ENCODE measurements at places on chromosomes 16 and 17. TPM values are rescaled to one million over a fixed set of nuclear protein-coding genes. Genes with fewer than 3 reads are reported as not detected.
A peak's percentile ranks its signal among the peaks of the same experiment; 100 is the strongest.

IRF8 gene
- total RNA-seq: 22.6 TPM

TBC1D3C gene
- not detected for total RNA-seq

SPATA33 gene
- total RNA-seq: 3.4 TPM

DNA sequence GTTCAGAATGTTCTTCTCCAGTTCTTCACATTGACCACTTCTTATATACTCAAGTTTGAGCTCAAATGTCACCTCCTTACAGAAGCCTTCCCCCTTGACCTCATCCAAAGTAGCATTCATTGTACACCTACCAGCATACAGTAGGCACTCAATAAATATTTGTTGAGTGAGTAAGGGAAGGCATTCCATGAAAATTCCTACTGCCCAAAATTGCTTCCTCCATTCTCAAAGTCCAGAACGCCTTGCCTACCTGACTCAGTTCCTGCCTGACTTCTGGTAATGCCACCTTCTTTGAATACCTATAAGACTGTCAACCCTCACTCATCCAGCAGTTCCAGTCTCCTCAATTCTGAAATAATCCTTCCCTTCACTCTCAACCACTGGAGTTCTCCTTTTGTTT lies 14.8 kb upstream of the BPTF start:
- DNase-seq: no peak

DNA sequence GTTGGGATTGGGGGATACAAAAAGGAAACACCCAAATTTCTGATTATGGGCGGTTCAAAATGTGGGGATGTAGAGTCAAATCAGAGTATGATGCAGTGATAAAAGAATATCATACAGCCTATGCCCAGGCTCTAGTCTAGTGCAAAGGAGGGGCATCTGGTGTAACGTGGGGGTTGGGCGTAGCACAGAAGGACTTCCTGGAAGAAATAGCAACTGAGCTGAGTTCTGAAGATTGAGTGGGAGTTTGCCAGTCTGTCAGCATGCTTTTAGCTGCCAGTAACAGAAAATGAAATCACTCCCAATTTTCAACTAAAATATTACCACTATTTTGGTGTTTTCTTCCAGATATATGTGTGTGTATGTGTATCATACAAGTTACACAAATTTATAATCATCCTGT lies 196.9 kb downstream of the SPECC1 start:
- no peak for DNase-seq

RAC3 gene
- 15.6 TPM for total RNA-seq

DNA sequence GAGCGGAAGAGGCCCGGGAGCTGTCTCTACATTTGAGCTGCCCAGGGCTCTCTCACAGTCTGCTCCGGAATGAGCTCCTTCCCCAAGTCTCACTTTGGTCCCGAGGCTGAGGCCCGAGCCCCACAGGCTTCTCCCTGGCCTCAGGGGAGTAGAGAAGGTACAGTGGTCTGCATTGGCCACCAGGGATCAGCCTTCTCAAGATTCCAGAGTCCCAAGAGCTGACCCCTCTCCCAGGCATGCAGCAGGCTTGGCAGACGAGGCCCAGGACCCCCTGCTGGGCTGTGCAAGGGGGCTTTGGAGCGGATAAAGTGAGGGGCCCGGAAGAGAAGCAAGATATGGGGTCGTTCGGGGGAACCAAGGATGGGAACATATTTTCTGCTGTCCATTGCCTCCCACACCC lies 3.1 kb downstream of the PRSS27 start:
- no peak for DNase-seq

DNA sequence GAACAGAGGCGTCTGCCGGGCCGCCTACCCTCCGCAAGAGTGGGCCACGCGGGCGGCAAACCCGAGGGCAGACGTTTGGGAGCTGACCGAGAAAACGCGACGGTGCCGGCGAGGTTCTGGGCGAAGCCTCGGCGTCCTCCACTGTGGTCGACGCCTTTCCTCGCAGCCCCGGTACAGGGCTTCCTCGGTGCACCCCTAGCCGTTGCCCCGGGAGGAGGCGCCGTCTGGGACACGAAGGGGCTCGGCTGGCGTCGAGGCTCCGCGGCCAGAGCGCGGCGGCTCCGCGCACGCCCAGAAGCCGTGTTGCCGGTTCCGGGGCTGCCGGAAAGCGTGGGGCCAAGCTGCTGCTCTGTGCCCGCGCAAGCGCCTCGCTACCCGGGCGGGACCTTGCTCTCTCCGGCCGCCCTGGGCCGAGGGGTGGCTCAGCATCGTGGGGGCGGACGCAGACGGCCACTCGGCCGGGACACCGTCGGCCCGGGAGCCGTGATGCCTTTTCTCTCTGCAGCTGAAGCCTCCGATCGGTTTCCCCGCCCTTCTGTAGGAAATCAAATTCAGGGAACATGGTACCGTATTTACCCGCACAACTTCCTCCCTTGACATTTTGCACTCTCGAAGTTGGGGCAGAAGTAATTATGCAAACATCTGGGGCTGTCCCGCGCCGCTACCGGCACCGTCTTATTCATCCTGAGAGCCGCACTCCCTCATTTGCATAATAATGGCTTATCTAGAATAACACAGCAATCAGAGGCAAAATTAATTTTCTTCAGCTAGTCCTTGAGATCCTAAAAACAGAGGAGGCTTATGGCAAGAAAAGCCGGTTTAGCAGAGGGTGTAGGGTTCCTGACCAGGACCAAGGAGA lies 7.3 kb upstream of the CBX8 start:
- DNase-seq: no peak

DNA sequence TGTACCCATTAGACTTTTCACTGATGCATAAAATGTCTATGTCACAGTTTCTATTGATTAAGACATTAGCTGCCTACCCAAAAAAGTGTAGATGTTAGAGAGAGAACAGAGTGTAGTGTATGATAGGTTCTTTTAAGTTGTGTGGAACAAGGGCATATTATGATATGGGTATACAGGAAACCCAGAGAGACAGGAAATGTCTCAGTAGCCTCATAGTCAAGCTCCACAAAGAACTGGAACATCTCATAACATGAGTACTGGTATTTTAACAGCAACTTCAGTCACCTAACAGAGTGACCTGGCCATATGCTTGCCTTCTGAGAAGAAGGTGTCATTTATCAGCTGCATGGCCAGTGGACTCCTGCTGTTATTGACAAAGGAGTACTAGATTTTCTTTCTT lies 128.1 kb downstream of the RGS9 start:
- no peak for DNase-seq

PMFBP1 gene
- total RNA-seq: 1.8 TPM

DNA sequence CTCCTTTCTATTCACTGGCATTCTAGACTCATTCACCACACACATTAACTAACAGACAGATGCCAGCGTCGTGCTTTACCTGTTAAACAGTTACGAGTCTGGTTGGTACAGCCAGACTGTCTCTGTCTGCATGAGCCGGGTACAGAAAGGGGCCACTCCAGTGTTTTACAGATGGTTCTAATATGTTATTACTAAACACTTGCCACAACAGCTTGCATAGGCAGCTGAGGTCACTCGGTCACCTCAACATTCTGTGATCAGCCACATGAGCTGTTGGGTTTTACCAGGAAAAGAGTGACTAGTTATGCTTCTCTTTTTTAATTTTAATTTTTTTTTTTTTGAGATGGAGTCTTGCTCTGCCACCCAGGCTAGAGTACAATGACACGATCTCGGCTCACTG lies 25.2 kb downstream of the CD300A start:
- no peak for DNase-seq

GRCh38 chr17:73555199-73555960 lies 88.9 kb downstream of the SDK2 start:
- DNase-seq: no peak

DLX3 gene
- 20.3 TPM for total RNA-seq

CCL23 gene
- total RNA-seq: 0.39 TPM

DNA sequence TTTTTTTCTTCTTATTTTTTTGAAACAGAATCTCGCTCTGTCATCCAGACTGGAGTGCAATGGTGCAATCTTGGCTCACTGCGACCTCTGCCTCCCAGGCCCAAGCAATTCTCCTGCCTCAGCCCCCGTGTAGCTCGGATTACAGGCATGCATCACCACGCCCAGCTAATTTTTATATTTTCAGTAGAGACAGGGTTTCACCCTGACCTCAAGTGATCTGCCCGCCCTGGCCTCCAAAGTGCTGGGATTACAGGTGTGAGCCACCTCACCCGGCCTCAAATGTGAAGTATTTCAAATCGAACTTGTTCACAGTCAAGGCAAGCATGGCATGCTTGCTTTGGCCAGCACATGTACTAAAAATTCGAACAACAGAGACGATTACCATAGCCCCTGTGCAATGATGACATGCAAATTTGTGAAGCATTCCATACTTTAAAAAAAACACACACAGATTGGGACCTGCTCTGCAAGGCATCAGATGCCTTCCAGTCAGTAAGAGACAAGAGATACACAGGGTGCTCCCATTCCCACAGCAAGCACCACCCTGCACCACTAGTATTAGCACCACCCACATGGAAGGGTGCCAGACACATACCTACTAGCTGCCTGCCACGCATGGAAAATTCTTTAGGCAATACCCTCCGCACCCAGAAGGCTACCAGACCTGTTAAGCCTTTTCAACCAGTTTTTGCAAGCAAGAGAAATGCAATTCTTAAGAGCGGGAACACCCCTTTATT lies 47.2 kb downstream of the ANKRD11 start:
- peak; percentile 48 for DNase-seq

GRCh38 chr17:55663400-55663799 lies 59.3 kb downstream of the TMEM100 start:
- DNase-seq: no peak

- no peak for DNase-seq
Observed at GRCh38 chr17:83000738-83001137, 78.7 kb upstream of the METRNL start.

SHCBP1 gene
- total RNA-seq: 9.0 TPM

SPN gene
- 2.8 TPM for total RNA-seq

GRCh38 chr16:24668481-24669061 lies 60.9 kb upstream of the TNRC6A start:
- peak; percentile 40 for DNase-seq

WNT9B gene
- total RNA-seq: not detected

GRCh38 chr17:78883533-78884131 lies 19.4 kb downstream of the CEP295NL start:
- DNase-seq: peak; percentile 94

FAM171A2 gene
- 3.4 TPM for total RNA-seq

ACSM2A gene
- total RNA-seq: 0.10 TPM

GRCh38 chr16:53803451-53803850 lies 99.5 kb downstream of the FTO start:
- DNase-seq: no peak

DNA sequence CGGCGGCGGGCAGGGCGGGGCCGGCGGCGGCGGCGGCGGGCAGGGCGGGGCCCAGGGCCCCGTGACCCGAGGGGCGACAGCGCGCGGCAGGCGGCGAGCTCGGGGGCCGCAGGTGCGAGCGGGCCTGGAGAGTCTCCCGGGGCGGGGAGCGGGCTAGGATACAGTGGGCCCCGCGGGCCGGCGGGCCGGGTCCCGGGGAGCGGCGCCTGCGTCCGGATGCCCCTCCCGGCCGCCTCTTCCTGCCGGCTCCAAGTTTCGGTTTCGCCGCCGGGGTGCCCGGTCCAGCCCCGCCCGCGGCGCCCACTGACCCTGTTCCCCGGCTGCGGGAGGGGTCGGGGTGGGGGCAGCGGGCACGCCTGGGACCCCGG lies at the start of gene RNF213:
Gene RNF213, plus strand, starts transcription at position 62 of the 368 bp plus-strand sequence. CDS start 2,830 bp downstream, outside the sequence.
- DNase-seq: no peak

DNA sequence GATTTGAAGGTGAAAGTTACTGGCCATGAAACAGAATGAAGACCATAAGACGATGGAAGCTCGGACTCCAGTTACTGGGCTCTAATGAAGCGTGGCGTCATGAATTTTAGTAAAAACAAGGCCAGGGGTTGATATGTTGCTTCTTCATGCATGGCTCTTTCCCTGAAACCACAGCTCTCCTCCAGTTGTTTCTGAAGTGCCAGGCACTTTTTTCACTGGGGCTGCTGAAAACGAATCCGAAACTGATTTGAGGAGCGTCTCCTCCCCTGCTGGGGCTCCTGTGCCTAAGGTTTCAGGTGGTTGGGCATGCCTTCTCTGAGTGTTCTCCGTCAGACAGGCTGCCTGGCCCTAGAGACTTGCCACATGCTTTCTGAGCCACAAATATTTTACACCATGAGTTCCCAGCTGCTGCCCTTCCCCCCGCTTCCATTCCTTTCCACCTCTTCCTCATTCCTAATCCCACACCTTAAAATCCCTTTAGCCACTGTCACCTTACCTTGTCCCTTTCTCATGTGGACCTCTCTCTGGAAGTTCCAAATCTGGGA lies 3.7 kb upstream of the MYL4 start:
- DNase-seq: no peak

METRNL gene
- total RNA-seq: 83.2 TPM

FBXL16 gene
- 0.30 TPM for total RNA-seq

- no peak for DNase-seq
Observed at GRCh38 chr16:56780646-56781045, 50.7 kb downstream of the NUP93 start.

TSNAXIP1 gene
- total RNA-seq: 0.59 TPM

ENPP7 gene
- total RNA-seq: not detected

VAT1L gene
- total RNA-seq: 2.4 TPM

DNA sequence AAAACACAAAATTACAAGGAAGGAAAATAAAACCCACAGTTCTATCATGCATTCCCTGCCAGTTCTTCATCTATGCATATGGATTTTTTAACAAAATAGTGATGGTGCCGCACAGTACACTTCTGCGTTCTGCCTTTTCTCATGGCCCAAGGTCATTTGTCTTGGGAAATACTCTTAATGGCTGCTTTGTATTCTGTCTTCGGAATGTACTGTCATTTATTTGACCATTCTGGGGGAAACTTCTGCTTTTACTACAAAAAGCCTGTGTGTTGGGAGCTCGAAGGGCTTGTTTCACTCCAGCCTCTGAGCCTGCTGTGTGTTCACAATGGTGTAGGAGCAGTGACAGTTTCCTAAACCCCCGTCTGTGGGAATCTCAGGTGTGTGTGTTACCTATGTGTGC lies 82.8 kb upstream of the SEC14L1 start:
- no peak for DNase-seq

DNA sequence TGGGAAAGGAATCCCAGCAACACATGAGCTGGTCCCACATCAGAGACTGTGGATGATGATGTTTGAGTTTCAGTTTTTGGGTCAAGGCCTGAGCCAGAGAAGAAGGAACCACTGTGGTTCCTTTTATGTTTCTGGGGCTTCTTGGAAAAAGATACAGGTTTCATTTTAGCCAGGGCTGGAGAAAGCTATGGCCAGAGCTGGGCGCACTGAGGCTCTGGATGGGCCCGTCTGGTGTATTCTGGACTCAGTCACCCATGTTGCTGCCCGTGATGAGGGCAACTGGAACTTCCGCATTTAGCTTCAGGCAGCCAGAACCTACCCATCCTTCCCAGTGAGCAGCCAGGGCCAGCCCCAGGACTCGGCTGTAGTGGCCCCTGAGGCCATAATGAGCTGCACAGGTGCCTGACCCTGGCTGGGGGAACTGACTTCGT lies 15.0 kb upstream of the PITPNA start:
- no peak for DNase-seq

DNA sequence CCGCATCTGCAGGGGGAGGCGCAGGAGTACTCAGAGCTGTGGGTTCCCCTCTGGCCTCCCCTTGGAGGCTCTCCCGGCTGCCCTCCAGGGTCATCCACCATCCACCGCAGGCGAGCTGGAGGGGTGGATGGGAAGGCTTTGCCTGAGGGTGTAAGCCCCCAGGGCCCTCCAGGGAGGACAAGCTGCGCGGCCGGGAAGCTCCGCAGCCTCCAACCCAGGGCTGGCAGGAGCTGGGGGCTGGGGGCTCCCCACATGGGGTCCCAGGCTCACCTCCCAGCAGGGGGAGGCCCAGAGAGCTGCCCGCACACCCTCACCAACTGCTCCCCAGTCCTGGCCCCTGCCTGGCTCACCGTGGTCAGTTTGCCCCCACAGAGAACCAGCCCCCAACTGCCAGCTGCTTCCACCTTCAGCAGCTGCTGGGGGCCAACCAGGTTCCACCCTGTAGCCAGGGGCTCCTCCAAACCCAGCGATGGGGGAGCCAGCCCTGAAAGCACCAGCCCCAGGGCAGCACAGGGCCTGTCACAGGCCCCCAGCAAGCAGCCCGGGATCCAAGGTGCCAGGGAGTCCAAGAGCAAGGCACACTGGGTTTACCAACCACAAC lies 19.8 kb upstream of the CHMP6 start:
- DNase-seq: no peak
